Activated CD4-positive, alpha-beta T cell treated with anti-CD3 and anti-CD28 coated beads, Interleukin-2, amount 50 U/mL, for 24 hours (primary cell): ENCODE measurements at places on chromosomes 6 and 20.

DNA sequence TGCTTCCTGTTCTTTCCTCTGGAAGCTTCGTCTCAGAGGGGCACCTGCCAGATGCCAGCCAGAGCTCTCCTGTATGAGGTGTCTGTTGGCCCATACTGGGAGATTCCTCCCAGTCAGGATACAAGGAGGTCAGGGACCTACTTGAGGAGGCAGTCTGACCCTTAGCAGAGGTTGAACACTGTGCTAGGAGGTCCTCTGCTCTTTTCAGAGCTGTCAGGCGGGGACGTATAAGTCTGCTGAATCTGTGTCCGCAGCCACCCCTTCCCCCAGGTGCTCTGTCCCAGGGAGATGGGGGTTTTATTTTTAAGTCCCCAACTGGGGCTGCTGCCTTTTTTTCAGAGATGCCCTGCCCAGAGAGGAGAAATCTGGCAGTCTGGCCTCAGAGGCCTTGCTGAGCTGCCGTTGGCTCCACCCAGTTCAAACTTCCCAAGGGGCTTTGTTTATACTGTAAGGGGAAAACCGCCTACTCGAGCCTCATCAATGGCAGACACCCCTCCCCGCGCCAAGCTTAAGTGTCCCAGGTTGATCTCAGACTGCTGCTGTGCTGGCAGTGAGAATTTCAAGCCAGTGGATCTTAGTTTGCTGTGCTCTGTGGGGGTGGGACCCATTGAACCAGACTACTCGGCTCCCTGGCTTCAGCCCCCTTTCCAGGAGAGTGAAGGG lies 326.7 kb downstream of the BCKDHB start:
- DNase-seq: no peak

- no peak for DNase-seq
Observed at GRCh38 chr6:165986914-165987482, 180.7 kb downstream of the TBXT start.

DNA sequence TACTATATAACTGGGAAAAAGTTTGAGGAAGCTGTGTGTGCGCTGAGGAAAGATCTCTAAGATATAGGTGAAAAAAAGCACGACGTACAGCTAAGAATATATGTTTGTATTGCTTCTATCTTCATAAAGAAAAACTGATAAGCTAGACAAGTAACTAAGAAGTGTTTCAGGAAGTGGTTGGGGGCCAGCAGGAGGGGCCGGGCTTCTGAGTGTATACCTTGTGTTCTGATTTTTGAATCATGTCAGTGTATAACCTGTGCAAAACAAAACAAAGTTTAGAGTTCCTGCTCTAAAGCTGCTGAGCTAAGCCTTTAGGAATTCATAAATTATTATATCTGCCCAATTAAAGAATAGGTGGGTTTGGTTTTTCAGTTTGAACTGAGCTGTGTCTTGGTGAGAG lies 7.9 kb upstream of the OSER1 start:
- DNase-seq: no peak

DNA sequence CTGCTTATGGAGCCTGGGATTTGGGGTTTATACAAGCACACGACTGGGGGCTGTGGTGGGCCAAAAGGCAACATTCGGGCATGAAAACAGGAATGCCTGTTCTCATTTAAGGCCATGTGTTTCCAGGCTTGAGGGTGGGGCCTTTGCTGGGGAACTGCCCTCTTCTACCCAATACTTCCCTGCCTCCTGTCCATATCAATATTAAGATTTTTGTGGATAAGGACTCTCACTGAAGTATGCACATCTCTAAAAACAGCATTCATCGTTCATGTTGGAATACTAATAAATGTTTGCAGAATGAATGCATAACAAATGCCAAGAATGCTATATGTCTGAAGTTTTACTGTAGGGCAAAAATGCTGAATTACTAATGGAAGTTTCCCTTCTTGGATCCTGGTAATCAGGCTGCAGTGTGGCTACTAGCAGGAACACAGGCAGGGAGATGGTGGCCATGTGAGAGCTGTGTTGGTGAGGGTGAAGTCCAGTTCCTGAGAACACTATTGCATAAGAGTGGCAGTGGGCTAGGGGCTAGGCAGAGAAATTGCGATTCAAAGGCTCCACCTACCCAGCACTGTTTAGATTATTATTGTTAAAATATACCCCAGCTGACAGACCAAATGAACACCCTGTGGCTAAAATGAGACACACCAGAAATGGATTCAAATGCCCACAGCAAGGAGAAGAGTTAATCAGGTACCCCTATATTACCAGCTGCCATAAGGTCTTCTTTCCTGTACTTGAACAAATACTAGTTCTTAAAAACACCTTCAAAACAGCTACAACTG lies 644.3 kb downstream of the EPM2A start:
- DNase-seq: no peak

DNA sequence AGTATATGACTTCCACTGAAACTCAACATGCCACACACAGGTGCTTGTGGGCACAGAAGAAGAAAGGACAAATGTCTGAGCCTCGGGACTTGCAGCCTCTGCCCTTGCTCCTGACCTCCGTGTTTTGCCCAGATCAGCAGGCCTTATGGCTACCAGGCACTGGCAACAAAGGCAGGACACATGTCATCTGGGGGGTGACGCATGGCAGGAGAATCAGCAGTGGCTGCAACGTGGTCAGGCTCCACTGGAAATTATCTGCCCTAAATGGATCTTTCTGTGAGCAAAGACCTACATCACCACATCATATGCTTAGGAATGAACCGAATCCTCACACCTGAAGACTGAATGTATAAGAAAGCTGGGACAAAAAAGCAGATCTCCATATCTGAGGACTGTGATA lies 78.9 kb downstream of the ELOVL5 start:
- DNase-seq: no peak

- no peak for DNase-seq
Observed at GRCh38 chr20:51059862-51060261, 37.0 kb upstream of the KCNG1 start.

- DNase-seq: no peak
Observed at GRCh38 chr20:21681234-21681921, 24.1 kb upstream of the PAX1 start.

- DNase-seq: no peak
Observed at GRCh38 chr6:109397020-109397419, 14.8 kb upstream of the CD164 start.

DNA sequence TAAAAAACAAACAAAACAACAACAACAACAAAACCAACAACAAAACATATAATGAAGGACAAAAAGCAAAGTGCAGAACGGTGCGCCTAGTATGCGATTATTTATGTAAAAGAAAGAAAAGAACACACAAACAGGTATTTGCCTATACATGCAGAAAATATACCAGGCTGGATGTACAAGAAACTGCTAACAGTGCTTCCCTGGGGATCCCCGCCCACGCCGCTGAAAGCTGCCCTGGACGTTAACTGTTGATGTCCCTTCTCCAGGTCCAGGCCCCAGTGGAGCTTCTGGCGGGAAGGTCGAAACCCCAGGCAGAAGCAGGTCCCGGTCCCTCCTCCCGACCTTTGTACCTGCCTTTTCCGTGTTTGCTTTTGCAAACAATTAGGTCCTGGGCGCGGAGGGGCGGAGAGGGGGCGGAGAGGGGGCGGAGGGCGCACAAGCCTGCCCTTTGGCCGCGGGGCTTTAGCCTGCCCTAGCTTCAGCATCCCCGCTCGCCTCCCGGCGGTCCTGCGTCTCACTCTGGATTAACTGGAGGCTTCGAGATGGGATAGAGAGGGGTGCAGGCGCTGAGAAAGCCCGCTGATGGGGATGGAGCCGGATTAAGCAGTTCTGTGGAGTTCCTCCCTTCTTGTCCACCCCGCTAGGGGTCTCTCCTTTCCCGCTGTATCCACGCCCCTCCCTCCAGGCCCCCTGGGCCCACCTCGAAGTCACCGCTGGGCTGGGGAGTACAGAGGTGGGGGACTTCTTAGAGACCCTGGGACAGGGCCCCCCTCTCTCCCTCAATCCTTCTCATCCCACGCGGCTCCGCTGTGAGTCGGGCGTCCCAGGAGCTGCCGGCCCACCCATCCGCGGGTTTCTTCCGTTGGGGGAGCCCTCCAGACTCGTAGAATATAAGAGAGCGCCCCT lies 8.2 kb upstream of the AHCY start:
- no peak for DNase-seq

GRCh38 chr6:16570946-16571345 lies 190.3 kb downstream of the ATXN1 start:
- no peak for DNase-seq

- DNase-seq: no peak
Observed at GRCh38 chr20:60867589-60867988, 384.5 kb upstream of the CDH4 start.

DNA sequence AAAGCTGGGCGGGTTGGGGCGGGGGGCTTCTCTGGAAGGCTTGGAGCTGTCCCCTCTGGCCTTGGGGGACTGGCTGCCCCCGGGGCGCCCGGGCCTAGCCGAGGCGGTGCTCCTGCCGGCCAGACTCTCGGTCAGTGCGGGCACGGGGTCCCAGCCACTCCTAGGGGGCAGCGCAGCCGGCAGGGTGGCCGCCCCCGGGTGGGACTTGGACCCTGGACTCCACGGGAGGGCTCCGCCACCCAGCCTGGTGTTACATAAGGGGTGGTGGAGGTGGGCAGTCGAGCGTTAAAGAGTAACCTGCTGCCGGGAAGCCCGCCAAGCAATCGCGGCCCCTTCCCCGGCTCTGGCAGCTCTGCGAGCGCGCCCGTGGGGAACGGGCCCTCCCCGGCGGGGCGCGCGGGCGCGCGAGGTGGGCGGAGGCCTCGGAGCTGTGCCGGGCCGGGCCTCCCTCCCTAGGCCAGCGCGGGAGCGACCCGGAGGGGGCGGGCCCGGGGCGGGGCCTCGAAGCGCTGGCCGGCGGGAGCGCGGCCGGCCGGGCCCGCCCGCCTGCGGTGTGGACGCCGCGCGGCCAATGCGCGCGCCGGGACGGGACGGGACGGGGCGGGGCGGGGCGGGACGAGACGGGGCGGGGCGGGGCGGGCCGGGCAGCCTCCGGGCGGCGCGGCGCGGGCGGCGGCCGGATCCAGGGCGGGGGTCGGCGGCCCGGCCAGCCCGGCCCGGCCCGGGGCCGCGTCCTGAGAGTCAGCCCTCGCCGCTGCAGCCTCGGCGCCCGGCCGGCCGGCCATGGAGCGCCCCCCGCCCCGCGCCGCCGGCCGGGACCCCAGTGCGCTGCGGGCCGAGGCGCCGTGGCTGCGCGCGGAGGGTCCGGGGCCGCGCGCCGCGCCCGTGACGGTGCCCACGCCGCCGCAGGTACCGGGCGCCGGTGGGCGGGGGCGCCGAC lies at the start of gene SLC2A4RG:
TSS of gene SLC2A4RG (plus strand) at position 647 of the 940 bp plus-strand sequence. CDS start at position 784, 137 bp downstream.
- no peak for DNase-seq

DNA sequence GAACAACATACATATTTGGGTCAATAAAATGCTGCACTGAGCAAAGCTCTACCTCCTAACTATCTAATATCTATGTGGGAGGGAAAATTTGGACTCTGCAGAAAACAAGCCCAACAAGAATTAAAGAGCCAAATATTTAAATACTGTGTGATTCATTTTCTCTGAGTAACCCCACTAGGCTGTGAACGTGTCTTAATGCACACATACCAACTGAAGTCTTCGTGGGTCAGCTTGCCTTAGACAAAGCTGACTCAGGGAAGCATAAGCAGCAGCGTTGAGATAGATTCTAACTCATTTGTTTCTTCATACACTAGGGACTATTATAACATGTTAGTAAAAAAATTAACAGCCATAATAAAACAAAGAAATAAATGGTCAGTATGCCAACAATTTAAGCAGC lies 114.3 kb downstream of the GJA1 start:
- no peak for DNase-seq

DNA sequence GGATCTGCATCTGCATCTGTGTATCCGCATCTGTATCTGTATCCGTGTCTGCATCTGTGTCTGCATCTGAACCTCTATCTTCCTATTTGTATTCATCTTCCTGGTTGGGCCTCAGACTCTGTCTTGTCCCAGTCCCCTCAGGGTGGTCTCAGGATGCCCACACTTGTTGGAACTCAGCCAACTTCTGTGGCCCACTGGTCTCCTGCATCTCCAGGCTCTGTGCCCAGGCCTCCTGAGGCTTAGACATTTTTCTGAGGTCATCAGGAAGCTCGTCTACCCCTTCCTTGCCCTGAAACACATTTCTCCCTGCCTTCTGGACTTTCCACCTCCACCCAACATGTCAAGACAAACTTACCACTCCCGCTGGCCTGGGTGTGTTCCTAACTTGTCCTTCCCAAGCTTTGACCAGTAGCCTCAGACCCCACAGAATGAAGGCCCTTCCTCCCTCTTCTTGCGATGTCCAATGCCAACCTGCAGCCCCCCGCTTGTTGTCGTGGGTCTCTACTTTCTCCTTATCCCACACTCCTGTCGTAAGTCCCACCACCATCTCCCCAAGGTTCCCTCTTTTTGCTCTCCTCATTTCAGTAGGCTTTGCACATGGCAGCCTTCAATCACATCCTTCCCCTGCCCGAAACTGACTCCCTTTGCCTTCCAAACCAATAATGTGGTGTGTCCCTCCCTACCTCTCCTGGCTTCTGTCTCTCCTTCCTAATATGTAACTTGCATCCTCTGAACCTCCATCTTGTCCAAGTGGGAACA lies 176.5 kb downstream of the DLL1 start:
- DNase-seq: no peak

GRCh38 chr20:63979557-63980316 lies at the start of gene SAMD10:
SAMD10 (minus strand) TSS chr20:63979642; CDS start chr20:63979467, 175 bp downstream.
- peak; percentile 62 for DNase-seq

DNA sequence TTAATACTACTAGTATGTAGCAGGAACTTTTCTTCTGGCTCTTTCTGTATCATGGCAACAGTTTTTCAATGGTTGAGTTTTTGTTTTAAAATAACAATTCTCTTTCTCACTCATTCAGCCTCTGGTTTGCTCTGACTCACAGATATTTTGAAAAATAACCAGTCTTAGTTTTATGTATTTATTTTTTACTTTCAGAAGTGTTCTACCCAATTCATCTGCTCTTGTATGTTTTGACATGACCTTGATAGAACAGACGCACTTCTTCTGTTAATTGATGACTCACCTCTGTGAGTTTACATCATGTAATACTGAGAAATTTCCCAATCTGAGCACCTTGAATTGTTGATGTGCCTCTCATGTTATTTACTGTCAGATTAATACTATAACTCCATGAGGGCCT lies 178.9 kb downstream of the SASH1 start:
- DNase-seq: no peak

DNA sequence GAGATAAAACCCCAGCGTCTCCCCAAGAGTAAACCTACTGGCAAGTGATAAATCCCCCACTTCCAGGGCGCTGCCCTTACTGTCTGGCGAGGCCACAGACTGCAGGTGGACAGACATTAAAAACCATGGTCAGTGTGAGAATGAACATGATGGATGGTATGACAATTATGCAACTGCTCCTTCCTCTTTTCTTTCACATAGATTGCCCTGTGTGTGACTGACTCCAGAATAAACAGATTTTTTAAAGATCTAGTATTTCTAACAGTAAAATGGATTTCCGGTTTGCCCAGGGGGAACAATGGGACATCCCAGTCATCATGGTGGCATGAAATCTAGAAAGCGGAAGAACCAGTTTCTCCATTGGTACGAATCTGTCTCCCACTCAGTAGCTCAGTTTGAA lies 153.7 kb downstream of the FOXC1 start:
- DNase-seq: no peak
